ENCODE measurements at places on chromosomes 6 and 20. TPM values are rescaled to one million over a fixed set of nuclear protein-coding genes. Genes with fewer than 3 reads are reported as not detected.

Gene RSPO3
- 15.4 TPM for total RNA-seq

DNA sequence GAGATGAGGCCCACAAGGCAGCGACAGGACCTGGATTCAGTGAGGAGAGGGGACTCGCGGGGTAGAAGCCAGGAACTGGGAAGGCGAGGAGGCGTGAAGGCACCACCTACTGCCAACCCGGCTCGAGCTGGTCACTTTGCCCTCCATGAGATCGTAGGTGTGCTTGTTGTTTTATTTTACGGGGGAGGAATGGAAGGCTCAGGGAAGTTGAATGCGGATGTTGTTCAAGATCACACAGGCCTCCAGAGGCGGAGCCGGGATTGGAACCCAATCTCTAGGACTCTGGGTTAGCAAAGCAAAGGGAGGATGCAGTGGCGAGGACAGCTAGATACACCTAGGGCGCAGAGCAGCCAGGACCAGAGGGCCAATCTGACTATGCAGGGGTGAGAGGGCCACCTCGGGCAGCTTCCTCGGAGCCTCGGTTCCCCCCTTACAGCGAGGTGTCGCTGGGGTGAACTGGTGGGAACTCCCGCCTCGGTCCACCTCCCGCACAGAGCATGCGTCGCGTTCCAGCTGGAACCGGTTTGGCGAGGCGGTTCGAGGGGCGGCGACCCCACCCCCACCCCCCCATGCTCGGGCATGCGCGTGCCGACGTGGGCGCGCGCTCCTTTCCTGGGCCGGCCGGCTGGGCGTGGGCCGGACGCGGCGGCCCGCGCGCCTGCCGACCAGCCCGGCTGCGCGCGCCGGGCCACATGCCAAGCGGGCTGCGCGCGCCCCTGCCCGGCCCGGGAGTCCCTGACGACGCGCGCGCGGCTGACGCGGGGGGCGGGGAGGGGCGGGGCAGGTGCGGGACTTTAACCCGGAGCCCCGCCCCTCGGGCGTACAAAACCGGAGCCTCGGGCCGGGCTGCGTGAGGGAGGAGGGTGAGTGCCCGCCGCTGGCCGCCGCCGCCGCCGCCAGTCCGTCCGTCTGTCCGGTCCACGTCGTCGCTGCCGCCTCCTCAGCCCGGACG, 80.4 kb upstream of the MYL9 start:
- H3K36me3 ChIP-seq = no peaks in the 10 kb centered on the region
- peak overlapping the region; percentile 35 for H3K4me3 ChIP-seq
- DNase-seq = peak; percentile 82
- H3K4me1 ChIP-seq = peaks cover 21% of the 10 kb centered on the region

- H3K36me3 ChIP-seq = no peaks in the 10 kb centered on the region
- no peak for DNase-seq
- no peak overlapping the region for H3K4me3 ChIP-seq
- H3K4me1 ChIP-seq = peaks cover 4% of the 10 kb centered on the region
- no peaks in the 10 kb centered on the region for H3K27me3 ChIP-seq
These were observed 10.3 kb downstream of the REPS1 start for GRCh38 chr6:138977646-138978167.

Gene MYBL2
- 0.26 TPM for total RNA-seq

DNA sequence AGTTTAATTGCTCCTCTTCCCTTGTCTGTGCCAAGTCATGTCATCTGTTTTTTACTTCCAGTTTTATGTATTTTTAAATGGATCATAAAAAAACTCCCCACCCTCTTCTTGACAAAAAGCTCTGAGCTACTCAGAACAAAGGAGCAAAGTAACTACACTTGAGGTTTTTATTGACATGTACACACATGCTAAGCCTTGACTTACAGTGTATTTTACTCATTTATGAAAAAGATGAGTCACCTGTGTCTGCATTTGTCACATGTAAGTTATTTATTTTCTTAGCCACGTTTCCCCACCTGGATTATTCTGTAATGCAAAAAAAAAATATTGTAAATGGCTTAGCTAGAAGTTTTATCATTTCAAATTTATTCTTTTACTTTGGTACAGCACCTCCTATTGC, 628.8 kb upstream of the SLC35B3 start:
- no peaks in the 10 kb centered on the region for H3K27me3 ChIP-seq
- no peaks in the 10 kb centered on the region for H3K36me3 ChIP-seq
- DNase-seq = no peak
- no peaks in the 10 kb centered on the region for H3K4me1 ChIP-seq
- no peak overlapping the region for H3K4me3 ChIP-seq

GRCh38 chr6:150320442-150320841, 48.4 kb upstream of the IYD start:
- H3K36me3 ChIP-seq = no peaks in the 10 kb centered on the region
- H3K4me3 ChIP-seq = no peak overlapping the region
- H3K27me3 ChIP-seq = no peaks in the 10 kb centered on the region
- no peaks in the 10 kb centered on the region for H3K4me1 ChIP-seq
- no peak overlapping the region for H3K27ac ChIP-seq

DNA sequence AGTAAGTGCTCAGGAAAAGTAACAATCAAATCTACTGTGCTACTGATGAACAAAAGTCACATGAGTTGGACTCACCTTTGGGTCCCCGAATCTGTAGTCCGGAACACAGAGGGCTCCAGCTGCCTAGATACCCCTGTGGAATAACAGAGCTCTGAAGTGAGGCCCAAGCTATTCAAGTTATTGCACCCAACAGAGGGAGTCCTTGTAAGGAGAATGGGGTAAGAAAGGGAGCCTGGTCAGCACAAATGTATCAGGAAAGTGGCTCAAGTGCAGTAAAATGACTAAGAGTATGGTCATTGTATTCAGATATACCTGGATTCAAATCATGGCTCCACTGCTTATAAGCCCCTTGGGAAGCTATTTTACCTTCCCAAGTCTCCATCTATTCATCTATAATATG, 20.9 kb downstream of the EDN1 start:
- no peak for DNase-seq
- H3K36me3 ChIP-seq = no peaks in the 10 kb centered on the region
- H3K27ac ChIP-seq = no peak overlapping the region
- no peak overlapping the region for H3K4me3 ChIP-seq

GRCh38 chr6:108564178-108564577, 3.5 kb downstream of the FOXO3 start:
- peak overlapping the region; percentile 96 for H3K4me3 ChIP-seq
- H3K27ac ChIP-seq = peak overlapping the region; percentile 95
- H3K27me3 ChIP-seq = no peaks in the 10 kb centered on the region
- peaks cover 5% of the 10 kb centered on the region for H3K36me3 ChIP-seq
- H3K4me1 ChIP-seq = peaks cover 24% of the 10 kb centered on the region

GRCh38 chr6:27019651-27020552, 227.6 kb upstream of the PRSS16 start:
- peak overlapping the region; percentile 67 for H3K4me3 ChIP-seq
- H3K27ac ChIP-seq = peak overlapping the region; percentile 55
- peak; percentile 96 for DNase-seq
- no peaks in the 10 kb centered on the region for H3K27me3 ChIP-seq
- no peaks in the 10 kb centered on the region for H3K4me1 ChIP-seq

DNA sequence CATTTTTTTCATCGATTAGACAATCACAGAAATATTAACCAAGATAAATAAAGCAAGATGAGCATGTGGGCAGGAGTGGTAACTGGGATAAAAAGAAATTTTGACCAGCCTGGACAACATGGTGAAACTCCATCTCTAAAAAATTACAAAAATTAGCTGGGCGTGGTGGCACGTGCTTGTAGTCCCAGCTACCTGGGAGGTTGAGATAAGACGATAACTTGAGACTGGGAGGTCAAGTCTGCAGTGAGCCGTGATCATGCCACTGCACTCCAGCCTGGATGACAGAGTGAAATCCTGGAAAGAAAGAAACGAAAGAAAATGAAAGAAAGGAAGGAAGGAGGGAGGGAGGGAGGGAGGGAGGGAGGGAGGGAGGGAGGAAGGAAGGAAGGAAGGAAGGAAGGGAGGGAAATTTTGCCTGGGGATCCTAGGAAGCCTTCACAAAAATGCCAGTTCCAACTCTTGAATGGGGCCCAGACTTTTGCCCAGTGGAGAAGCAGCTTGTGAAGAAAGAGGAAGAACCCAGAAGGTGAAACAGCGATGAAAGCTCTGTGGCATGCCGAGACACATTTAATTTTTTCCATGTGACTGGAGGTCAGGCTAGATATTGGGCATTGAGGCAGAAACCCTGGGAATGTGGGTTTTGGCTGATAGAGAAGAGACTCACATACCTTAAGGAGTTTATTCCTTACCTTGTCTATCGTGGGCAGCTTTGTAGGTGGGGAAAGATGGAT, 20.3 kb downstream of the CCDC170 start:
- H3K4me3 ChIP-seq = no peak overlapping the region
- no peak overlapping the region for H3K27ac ChIP-seq
- H3K27me3 ChIP-seq = no peaks in the 10 kb centered on the region

DNA sequence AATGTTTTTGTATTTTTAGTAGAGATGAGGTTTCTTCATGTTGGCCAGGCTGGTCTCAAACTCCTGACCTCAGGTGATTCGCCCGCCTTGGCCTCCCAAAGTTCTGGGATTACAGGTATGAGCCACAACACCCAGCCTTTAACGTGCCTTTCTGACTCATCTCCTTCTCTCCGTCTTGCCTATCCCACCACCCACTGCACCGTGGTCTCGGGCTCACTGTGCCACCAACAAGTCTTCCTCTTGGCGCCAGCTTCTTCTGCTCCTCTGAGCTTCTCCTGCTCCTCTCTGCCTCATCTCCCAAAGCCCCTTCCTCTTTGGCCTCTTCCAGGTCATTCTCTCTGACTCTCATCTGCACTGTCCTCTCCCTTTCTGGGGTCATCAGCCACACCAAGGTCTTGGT, 41.0 kb downstream of the TMEM242 start:
- no peak overlapping the region for H3K4me3 ChIP-seq
- no peaks in the 10 kb centered on the region for H3K36me3 ChIP-seq
- H3K27me3 ChIP-seq = no peaks in the 10 kb centered on the region

GRCh38 chr6:24520929-24521546, 26.3 kb downstream of the ALDH5A1 start:
- H3K36me3 ChIP-seq = no peaks in the 10 kb centered on the region
- no peaks in the 10 kb centered on the region for H3K27me3 ChIP-seq
- H3K4me3 ChIP-seq = no peak overlapping the region
- no peak overlapping the region for H3K27ac ChIP-seq
- no peaks in the 10 kb centered on the region for H3K4me1 ChIP-seq

- peak overlapping the region; percentile 90 for H3K27ac ChIP-seq
- H3K36me3 ChIP-seq = no peaks in the 10 kb centered on the region
- DNase-seq = peak; percentile 38
- H3K27me3 ChIP-seq = no peaks in the 10 kb centered on the region
These were observed 9.4 kb upstream of the NCOA7 start for GRCh38 chr6:125781314-125781868.

Gene SNRPB2
- total RNA-seq = 40.8 TPM

GRCh38 chr6:45537539-45537938, 159.8 kb upstream of the SUPT3H start:
- no peak overlapping the region for H3K27ac ChIP-seq
- no peaks in the 10 kb centered on the region for H3K27me3 ChIP-seq
- H3K36me3 ChIP-seq = no peaks in the 10 kb centered on the region
- H3K4me3 ChIP-seq = no peak overlapping the region
- H3K4me1 ChIP-seq = no peaks in the 10 kb centered on the region
- DNase-seq = no peak

DNA sequence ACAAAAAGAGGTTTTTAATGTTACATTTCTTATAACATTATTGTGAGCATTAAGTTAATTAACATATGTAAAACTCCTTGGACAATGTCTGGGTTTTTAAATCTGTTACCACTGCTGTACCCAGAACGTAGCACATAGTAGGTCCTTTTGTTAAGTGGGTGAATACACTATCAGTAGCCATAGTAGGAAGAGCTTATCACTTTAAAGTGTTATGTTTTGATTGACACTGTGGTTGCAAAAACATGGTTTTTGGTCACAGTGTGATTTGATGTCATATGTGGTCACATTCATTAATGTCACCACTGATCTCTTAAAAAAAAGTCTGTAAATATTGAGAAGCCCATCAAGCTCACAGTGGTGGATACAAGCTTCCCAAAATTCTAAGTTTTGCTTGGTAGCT, 160.7 kb downstream of the PLCB1 start:
- H3K27me3 ChIP-seq = no peaks in the 10 kb centered on the region
- peaks cover 3% of the 10 kb centered on the region for H3K4me1 ChIP-seq
- DNase-seq = no peak
- no peaks in the 10 kb centered on the region for H3K36me3 ChIP-seq
- no peak overlapping the region for H3K4me3 ChIP-seq
- H3K27ac ChIP-seq = no peak overlapping the region

Gene SESN1
- 30.6 TPM for total RNA-seq

DNA sequence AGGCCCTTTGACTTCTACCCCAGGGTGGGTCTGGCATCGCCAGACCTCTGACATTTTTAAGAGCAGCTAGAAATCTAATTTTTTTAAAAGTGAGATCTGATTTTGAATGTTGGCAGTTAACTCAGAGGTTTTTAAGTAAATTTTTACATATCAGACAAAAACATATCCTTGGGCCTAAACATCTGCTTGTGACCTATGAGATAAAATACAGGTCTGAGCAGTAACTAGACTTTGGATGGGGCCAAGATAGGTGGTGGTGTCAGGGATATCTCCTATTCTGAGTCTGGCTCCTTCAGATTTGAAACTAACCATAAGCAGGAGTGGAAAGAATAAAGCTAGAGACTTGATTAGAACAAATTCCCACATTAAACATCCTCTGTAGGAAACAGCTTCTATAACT, 17.6 kb downstream of the RALY start:
- H3K4me3 ChIP-seq = no peak overlapping the region
- H3K36me3 ChIP-seq = no peaks in the 10 kb centered on the region
- no peaks in the 10 kb centered on the region for H3K4me1 ChIP-seq
- no peaks in the 10 kb centered on the region for H3K27me3 ChIP-seq
- DNase-seq = no peak

DNA sequence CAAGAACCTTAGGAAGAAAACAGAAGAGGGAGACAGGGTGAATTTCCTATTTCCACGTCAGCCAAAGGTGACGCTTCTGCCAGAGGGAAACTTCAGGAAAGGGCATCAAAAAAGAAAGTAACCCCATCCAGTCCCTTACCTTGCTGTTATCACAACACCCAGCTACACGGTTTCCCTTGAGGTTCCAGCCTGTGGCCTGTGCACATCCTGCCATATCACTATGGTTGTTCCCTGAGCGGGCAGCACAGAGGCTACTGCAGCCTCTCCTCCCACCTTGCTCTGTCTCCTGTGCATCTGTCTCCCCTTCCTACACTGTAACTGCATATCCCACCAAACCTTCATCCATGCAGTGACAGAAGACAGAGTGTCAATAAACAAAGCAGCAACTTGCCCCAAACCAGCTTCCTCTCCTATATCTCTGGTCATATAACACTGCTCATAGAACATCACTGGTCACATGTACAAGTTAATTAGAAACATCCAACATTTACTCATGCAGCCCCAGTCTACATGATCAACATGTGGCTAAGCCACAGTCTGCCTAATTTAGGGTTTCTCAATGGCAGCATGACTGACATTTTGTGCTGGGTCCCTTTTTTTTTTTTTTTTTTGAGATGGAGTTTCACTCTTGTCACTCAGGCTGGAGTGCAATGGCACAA, 54.7 kb downstream of the GFOD1 start:
- no peak overlapping the region for H3K4me3 ChIP-seq

DNA sequence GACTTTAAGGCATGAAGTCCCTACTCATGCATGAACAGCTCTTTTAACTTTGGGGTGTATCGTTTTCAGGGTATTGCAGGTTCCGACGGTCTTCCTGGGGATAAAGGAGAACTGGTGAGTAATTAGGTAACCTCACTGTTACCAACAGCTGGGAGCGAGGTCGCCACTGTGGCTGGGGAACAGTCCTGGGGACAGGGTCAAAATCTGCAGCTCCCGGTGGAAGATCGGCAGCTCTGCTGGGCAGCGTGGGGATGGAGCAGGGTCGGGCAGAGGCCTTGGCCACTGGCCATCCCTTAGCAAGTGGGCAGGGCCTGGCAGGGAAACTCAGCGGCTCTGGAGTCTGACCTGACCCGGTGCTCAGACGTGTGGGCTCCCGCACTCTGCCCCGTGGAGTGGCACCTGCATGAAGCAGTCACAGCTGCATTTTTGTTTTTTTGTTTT, 16.1 kb downstream of the COL9A3 start:
- H3K4me1 ChIP-seq = no peaks in the 10 kb centered on the region
- H3K27me3 ChIP-seq = no peaks in the 10 kb centered on the region
- DNase-seq = no peak
- H3K4me3 ChIP-seq = no peak overlapping the region
- H3K36me3 ChIP-seq = no peaks in the 10 kb centered on the region
- no peak overlapping the region for H3K27ac ChIP-seq
